ENCODE measurements at places on chromosomes 4 and X. TPM values are rescaled to one million over a fixed set of nuclear protein-coding genes. Genes with fewer than 3 reads are reported as not detected.

- DNase-seq = no peak
Measured at GRCh38 chr4:2689114-2689513, 67.0 kb downstream of the TNIP2 start.

- no peak for DNase-seq
Measured at GRCh38 chrX:24748196-24748595, 54.5 kb downstream of the POLA1 start.

- DNase-seq = peak; percentile 51
Measured at GRCh38 chr4:124713185-124713592, 657 bp upstream of the ANKRD50 start.

DNA sequence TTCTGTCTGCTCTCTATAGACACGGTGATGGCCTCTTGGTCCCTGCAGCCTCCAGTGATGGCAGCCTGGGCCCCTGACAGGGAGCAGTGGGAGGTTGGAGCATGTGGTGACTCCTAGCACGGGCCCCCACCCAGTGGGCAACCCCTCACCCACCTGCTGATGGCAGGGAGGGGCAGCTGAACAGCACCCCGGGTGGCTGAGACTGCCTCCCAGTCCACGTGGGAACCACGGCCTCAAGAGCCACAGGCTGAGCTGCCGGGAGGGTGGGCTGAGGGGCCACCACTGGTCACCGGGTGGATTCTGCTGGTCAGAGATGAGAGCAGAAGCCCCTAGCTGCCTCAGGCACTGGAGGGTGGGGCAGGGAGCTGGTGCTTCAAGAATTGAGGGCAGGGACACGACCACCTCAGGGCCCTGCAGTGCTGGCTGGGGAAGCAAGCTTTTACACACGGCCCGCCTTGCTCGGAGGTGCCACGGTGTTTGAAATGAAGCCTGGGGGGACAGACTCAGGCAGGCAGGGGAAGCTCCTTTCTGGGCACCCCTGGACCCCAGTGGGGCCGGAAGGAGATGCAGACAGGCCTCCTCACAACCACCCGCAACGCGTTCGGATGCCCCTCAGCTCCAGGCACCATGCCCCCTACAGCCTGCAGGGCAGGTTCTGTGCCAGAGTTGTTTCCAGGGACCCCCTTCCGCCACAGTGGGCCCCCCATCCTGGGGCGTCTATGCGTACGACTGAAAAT lies 6.3 kb upstream of the HAUS3 start:
- DNase-seq = peak; percentile 12

DNA sequence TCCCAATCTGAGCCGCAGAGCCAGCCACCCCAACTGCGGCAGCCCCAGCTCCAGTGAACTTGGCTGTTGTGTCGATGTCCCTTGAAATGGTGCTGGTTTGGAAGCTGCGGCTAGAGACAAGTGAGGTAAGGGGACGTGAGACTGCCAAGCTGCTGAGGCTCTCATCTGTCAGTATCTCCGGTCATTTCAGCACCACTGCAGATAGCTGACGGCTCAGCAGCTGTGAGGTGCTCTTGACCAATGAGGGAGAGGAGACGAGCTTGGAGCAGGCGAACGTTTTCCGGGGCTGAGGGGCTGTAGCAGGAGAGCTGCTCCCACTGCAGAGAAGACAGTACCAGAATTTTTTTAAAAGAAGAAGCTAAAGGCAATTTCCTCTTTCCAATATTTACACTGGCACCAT lies 175.5 kb upstream of the CASK start:
- DNase-seq = no peak

- DNase-seq = no peak
Measured at GRCh38 chr4:173246719-173247118, 78.1 kb downstream of the GALNT7 start.

- DNase-seq = no peak
Measured at GRCh38 chr4:159505266-159505975, 402.5 kb downstream of the RAPGEF2 start.

- DNase-seq = no peak
Measured at GRCh38 chr4:123709336-123709735, 312.7 kb downstream of the SPRY1 start.

- no peak for DNase-seq
Measured at GRCh38 chrX:111857534-111858060, 18.4 kb upstream of the TRPC5OS start.

DNA sequence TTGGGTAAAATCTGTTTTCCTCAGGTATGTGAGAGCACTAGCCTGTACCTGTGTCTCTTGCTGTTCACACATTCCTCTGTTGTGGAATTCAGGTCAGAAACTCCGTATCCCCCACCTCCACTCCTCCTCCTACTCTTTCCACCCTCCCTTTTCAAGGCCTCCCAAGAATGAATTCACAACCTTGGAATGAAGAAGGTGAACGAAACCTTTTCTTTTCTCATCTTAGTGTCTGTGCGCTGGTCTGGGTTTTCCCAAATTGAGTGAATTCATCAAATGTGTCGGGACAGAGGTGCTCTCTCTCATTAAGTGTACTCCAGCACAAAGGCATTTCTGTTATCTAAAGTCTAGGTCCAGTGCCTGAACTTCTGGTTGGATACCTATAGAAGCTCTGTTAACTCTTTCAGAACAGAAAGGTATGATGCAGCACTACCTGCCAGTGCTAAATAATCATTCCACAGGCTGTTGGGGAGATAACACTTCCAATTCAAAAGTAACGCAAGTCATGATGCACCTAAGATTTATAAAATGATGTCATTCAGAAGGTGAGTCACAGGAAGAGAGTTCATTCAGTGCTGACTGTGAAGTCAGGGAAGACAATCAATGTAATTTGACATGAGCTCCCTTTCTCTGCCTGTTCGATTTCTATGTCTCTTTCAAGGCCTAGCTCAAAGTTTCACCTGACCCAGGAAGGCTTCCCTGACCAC lies 41.9 kb downstream of the COL4A6 start:
- no peak for DNase-seq

- DNase-seq = no peak
Measured at GRCh38 chrX:9980401-9980800, 13.2 kb downstream of the CLDN34 start.

DNA sequence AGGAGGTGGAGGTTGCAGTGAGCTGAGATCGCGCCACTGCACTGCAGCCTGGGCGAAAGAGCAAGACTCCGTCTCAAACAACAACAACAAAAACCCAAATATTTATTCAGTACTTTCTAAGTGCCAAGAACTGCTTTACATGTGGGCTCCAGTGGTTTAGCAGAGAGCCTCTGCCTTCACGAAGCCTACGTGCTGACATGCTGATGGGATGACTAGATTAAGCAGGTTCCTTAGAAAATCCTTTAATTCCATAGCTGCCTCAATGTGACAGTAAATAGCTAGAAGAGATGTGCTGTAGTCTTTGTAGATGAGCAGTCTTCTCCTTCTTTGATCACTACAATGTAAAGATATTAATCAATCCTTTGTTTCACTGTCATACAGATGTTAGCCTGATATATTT lies 49.6 kb downstream of the TAPT1 start:
- DNase-seq = no peak

GRCh38 chr4:162234595-162234994 lies 70.8 kb upstream of the FSTL5 start:
- no peak for DNase-seq

- no peak for DNase-seq
Measured at GRCh38 chrX:37854148-37854547, 6.8 kb upstream of the DYNLT3 start.

DNA sequence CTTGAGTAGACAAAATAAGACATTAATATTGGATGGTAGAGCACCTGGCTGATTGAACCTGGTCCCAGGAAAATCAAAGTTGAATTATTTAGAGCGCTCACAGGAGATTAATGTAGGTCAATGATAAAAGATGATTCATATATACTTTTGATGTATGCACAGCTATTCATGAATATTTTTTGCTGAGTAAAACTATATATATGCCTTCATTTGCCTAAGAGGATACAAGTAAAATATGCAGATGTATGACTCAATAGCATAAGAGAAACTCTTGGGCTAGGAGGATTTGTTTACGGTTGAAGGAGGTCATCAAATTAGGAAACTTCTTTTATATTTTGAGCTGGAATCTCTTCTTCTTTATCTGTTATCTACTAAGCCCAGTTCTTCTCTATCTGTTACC lies 202.7 kb upstream of the HS3ST1 start:
- DNase-seq = no peak

GRCh38 chrX:41667631-41668030 lies 21.1 kb upstream of the GPR34 start:
- no peak for DNase-seq

Gene DDX53
- not detected for total RNA-seq

Gene KLKB1
- total RNA-seq = 0.35 TPM

Gene IL9R
- total RNA-seq = 2.0 TPM

Gene C4orf33
- 11.5 TPM for total RNA-seq

Gene ADH1B
- total RNA-seq = not detected

Gene TLR8
- total RNA-seq = not detected

Gene PRR32
- not detected for total RNA-seq

Gene TET2
- total RNA-seq = 53.9 TPM

Gene CPZ
- not detected for total RNA-seq

Gene SPARCL1
- not detected for total RNA-seq

Gene TAF9B
- total RNA-seq = 7.1 TPM

Gene PPARGC1A
- total RNA-seq = not detected

Gene CFP
- 6.2 TPM for total RNA-seq

Gene ADRA2C
- total RNA-seq = not detected

Gene ARMCX4
- 13.4 TPM for total RNA-seq

Measured in CD8-positive, alpha-beta T cell (primary cell).